Memory B cell (primary cell): ENCODE measurements at places on chromosomes 13 and 19.

DNA sequence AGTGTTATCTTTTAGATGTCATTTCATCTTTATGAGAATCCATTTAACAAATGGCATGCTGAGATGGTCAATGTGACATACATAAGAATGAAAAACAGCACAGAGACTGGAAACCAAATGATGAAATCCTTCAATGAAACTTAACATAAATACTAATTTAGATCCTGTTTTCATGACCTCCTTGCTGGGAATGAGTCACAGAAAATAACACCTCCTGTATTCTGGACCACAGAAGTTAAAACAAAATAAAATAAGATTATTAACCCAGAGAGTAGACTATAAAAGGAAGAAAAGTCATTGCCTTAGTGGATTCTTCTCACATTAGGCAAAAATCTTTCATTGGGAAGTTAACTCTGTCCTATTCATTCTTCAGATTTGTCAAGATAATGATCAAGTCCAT is 1.6 kb downstream of the DIAPH3 start:
- no peak for DNase-seq

DNA sequence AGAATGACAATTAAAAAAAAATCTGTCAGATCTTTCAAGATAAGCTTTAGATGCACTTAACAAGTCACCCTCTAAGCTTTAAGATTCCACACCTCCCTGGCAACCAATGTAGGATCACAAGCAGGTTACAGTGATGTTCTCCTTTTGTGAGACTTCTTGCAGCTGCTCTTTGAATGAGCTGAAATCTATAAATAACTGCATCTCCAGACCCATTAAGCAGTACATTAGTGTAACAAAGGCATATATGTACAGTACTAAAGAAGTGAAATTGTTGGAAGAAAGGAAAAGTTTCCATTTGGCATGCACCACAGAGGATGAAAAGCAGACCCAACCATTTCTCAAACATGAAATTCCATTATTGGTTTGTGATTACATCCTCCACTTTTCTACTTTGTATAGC is 364.7 kb downstream of the ENOX1 start:
- no peak for DNase-seq

GRCh38 chr19:677201-677600 is 1.0 kb downstream of the FSTL3 start:
- no peak for DNase-seq

- no peak for DNase-seq
Measured at GRCh38 chr19:38650172-38650775, 2.8 kb downstream of the ACTN4 start.

- DNase-seq: no peak
Measured at GRCh38 chr13:63693696-63694095, 2278.0 kb upstream of the PCDH20 start.

- no peak for DNase-seq
Measured at GRCh38 chr13:41765020-41765419, 195.9 kb downstream of the VWA8 start.

DNA sequence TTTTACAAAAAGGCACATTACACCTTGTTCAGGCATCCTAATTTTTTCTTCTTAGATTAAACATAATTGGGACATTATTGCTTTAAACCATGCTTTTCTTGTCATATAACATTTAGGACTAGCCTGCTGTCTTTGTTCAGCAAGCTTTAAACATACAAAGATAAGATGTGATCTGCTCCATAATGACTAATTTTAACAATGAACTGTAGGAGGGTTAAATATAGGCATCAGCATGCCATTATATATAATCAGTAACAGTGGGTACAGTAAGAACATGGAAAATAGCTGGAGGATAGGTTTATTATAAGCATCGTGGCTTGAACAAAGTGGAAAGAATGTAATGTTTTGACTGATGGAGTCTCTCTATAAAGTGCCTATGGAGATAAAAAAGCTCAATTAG is 661.7 kb downstream of the SLITRK6 start:
- DNase-seq: no peak

DNA sequence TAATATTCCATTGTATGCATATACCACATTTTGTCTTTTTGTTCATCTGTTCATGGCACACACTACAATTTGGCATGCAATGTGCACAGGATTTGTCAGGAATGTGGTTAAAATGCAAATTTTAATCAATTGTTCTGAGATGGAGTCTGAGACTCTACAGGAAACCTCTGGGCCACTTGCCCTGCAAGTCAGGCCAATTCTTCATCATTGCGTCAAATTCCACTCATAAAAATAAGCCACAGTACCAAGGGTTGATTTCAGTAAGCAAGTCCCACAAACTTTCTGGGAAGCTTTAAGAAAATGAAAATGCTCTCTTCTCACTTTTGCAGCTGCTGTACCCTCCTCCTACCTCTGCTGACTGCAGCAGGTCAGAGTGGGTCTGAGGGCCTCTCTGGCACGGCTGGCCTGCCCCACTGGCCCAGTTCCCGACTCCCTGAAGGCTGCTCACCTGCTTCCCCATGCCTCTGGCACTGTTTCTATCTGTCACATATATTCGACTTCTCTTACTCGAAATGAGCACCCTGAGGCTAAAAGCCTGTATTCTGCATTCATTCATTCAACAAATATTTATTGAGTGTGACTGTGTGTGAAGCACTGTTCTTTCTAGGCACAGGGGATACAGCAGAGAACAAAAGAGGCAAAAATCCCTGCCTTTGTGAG is 83.8 kb upstream of the WASF3 start:
- DNase-seq: no peak

GRCh38 chr19:30557927-30558557 is 185.9 kb downstream of the ZNF536 start:
- no peak for DNase-seq

DNA sequence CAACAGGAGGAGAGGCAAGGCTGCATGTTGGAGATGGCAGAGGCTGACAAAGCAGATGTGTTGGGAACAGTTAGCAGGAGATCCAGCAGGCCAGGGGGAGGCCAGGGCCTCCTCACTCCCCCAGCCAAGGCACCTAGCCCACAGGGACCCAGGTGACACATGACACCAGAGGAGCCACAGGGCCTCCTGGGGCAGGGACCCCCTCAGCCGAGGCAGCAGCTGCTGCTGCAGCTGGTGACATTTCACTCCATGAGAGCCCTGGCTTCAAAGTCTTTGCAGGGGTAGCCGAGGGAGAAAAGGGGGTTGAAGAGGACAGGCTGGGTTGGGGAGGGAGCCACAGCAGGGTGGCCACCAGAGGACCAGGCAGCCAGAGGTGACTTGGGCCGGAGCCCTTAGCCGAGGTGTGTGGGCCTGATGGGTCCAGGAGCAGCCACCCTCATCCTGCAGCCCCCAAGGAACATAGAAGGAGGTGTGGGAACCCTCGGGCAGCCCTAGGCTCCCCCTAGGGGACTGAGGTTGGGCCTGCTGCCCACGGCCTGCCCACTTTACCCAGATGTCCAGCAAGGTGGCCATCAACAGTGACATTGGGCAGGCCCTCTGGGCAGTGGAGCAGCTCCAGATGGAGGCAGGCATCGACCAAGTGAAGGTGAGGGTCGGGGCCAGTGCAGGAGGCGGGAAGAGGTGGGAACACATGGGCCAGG is at the start of gene GNG14:
GNG14 (plus strand) TSS at position 503 of the 701 bp plus-strand sequence; CDS start at position 554, 51 bp downstream.
- no peak for DNase-seq

GRCh38 chr13:39226359-39226758 is 188.1 kb downstream of the NHLRC3 start:
- DNase-seq: no peak

GRCh38 chr13:20412691-20413355 is 112.8 kb downstream of the CRYL1 start:
- DNase-seq: no peak

DNA sequence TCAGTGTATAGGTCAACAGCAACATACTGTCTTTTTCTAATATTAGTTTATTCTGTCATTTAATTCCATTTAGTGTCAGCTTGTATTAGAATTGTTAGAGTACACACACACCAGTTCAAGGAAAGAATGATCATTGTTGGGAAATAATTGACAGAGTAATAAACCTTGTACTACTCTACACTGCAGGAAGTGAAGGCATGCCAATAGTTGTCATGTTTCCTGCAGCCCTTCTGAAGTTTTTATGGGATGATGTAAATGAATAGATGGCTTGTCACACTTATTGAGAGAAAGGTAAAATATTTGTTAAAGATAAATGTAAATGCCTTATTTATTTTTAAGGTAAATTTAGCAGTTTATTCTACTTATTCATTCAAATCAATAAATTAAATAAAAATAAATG is 306.9 kb upstream of the KLHL1 start:
- DNase-seq: no peak

GRCh38 chr13:29481603-29482002 is 113.9 kb downstream of the SLC7A1 start:
- DNase-seq: no peak

DNA sequence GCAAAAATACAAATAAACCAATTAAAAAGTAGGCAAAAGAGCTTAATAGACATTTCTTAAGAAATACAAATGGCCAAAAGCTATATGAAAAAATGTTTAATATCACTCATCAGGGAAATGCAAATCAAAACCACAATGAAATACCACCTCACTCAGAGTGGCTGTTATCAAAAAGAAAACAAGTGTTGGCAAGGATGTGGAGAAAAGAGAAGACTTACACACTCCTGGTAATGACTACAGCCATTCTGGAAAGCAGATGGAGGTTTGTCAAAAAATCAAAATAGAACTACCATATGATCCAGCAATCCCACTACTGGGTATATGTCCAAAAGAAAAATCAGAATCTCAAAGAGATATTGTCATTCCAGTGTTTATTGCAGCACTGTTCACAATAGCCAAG is 223.5 kb upstream of the SLC10A2 start:
- DNase-seq: no peak

DNA sequence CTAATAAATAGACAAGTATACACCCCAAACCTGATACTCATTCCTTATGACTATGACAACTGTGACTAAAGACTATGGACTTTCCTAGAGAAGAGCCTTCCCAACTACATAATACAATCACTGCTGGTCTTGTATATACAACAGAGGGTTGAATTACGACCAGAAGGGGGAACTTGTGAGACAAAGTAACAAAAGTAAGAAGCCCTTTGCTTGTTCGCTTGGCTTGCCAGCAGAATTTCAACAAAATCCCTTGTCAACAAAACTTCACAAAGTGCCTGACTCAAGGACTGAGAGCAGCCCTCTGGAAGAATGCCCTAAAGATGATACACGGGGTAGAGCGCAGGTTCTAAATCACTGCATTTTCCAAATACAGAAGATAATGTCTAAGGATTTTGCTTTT is 99.4 kb downstream of the WASF3 start:
- no peak for DNase-seq
